ENCODE measurements at places on chromosomes 1 and 21. TPM values are rescaled to one million over a fixed set of nuclear protein-coding genes. Genes with fewer than 3 reads are reported as not detected.

SYCP1 gene
- total RNA-seq = not detected

- no peak overlapping the region for H3K27ac ChIP-seq
- H3K4me3 ChIP-seq = no peak overlapping the region
- no peaks in the 10 kb centered on the region for H3K4me1 ChIP-seq
- no peak for DNase-seq
Measured at GRCh38 chr21:17200250-17200649, 312.6 kb upstream of the CXADR start.

- no peaks in the 10 kb centered on the region for H3K27me3 ChIP-seq
- H3K4me1 ChIP-seq = peaks cover 7% of the 10 kb centered on the region
- no peaks in the 10 kb centered on the region for H3K36me3 ChIP-seq
- H3K4me3 ChIP-seq = no peak overlapping the region
- H3K27ac ChIP-seq = no peak overlapping the region
Measured at GRCh38 chr1:161483361-161483760, 21.9 kb upstream of the FCGR2A start.

DNA sequence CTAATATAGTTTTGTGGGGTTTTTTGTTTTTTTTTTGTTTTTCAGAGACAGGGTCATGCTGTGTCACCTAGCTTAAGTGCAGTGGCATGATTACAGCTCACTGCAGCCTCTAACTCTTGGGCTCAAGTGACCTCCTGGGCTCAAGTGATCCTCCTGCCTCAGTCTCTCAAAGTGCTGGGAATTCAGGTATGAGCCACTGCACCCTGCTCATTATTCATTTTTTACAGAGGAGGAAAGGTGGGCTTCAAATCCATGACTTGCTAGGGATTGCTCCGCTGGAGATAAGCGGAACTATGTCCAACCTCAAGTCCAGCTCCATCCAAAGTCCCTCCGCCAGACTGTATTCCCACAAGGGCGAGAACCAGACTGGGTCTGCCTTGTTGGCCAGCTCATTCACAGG lies 8.0 kb upstream of the SPOCD1 start:
- no peak for DNase-seq
- no peaks in the 10 kb centered on the region for H3K36me3 ChIP-seq
- H3K27me3 ChIP-seq = no peaks in the 10 kb centered on the region
- no peak overlapping the region for H3K27ac ChIP-seq
- H3K4me1 ChIP-seq = no peaks in the 10 kb centered on the region
- H3K4me3 ChIP-seq = no peak overlapping the region

GRCh38 chr1:206003854-206004800 lies 932 bp upstream of the RAB7B start:
- no peaks in the 10 kb centered on the region for H3K36me3 ChIP-seq
- H3K27me3 ChIP-seq = no peaks in the 10 kb centered on the region
- H3K4me1 ChIP-seq = peaks cover 33% of the 10 kb centered on the region
- no peak overlapping the region for H3K4me3 ChIP-seq
- no peak for DNase-seq
- peak overlapping the region; percentile 2 for H3K27ac ChIP-seq

GRCh38 chr1:226181996-226182714 lies 4.4 kb downstream of the ACBD3 start:
- H3K27ac ChIP-seq = 0 out of 2 replicates have a peak overlapping the region, but pooled peaks have one; percentile 11
- H3K36me3 ChIP-seq = peaks cover 5% of the 10 kb centered on the region
- peak; percentile 39 for DNase-seq
- H3K27me3 ChIP-seq = no peaks in the 10 kb centered on the region

DNA sequence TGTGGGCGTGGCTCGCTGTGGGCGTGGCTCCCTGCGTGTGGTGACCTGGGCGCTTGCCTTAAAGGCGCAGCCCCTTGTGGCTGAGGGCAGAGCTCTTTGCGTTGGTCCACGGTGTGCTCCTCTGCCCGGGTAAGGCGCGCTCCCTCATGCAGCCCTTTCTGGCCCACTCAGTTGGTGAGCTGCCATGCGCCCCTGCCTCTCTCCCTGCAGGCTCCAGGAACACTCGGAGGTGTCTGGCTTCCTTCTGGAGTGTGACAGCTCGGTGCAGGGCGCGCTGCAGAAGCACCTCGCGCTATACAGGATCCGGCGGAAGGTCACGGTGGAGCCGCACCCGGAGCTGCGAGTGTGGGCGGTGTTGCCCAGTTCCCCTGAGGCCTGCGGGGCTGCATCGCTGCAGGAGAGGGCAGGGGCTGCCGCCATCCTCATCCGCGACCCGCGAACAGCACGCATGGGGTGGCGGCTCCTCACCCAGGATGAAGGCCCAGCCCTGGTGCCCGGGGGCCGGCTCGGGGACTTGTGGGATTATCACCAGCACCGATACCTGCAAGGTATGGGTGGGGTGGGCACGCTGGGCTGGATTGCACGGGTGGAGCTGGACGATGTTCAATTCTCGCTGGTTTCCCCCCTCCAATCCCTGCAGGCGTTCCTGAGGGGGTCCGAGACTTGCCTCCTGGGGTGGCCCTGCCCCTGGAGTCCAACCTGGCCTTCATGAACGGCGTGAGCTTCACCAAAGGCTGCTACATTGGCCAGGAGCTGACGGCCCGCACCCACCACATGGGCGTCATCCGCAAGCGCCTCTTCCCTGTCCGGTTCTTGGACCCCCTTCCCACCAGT lies 9.1 kb downstream of the IBA57 start:
- H3K4me1 ChIP-seq = peaks cover 5% of the 10 kb centered on the region
- H3K36me3 ChIP-seq = no peaks in the 10 kb centered on the region
- H3K27ac ChIP-seq = peak overlapping the region; percentile 22
- no peaks in the 10 kb centered on the region for H3K27me3 ChIP-seq
- H3K4me3 ChIP-seq = peak overlapping the region; percentile 53

GRCh38 chr21:24200052-24200451 lies 1407.2 kb downstream of the MRPL39 start:
- H3K4me1 ChIP-seq = no peaks in the 10 kb centered on the region
- no peak overlapping the region for H3K4me3 ChIP-seq
